Mucosa of descending colon (tissue), 3 donors: ENCODE measurements at places on chromosomes 3 and 15.

- DNase-seq, result no peak
These were observed 85.9 kb upstream of the ABHD2 start for GRCh38 chr15:89002281-89002761.

DNA sequence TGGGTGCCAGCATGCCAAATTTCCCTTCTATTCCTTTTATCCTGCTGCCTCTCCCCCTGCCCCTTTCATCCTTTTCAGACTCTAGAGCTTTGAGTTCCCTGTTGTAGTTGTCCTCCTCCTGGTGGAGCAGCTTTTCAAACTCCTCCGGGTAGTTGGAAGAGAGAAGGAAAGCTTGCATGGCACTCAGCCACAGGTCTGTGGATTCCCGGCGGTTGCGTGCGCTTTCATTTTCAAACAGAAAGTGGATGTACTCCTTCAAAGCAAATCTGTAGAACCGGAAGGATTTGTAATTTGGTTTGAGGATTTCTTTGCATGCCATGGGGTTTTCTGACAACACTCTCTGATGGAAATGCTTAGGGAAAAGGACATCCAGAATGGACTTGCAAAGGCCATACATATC, 68.1 kb upstream of the DCLK3 start:
- DNase-seq, result no peak

DNA sequence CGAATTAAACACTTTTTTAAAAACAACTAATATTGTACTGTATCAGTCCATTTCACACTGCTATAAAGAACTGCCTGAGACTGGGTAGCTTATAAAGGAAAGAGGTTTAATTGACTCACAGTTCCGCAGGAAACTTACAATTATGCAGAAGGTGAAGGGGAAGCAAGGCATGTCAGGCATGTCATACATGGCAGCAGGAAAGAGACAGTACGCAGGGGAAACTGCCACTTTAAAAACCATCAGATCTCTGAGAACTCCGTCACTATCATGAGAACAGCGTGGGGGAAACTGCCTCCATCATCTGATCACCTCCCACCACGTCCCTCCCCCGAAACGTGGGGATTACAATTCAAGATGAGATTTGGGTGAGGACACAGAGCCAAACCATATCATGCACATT, 162.8 kb upstream of the TPM1 start:
- no peak for DNase-seq

DNA sequence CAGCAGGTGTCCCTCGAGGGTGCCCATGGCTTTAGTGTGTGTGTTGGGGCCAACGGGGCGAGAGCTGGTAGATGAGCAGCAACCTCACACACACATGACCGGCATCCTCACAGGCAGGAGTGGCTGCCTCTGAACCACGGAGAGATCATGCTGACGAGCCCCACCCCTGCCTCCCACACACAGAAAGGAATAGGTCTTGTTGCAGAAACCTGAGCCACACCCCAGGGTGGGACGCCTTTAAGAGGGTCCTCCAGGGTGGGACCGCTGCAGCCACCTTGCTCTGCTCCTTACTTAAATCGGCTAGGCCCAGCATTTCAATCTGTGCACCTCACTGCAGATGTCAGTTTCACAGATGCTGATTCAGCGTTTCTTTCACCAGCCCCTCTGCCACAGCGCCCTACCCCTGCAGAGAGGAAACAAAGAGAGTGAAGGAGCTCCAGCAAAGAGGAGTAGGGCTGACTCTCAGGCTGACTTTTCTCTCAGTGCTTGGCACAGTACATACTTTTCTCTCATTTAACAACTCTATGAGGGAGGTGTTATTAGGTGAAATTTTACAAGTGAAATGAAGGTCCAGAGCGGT, 61.2 kb upstream of the EPHB3 start:
- no peak for DNase-seq

- no peak for DNase-seq
These were observed 5.2 kb downstream of the CSPG5 start for GRCh38 chr3:47573190-47574172.

GRCh38 chr15:78077871-78078210, 330 bp upstream of the TBC1D2B start:
- no peak for DNase-seq

DNA sequence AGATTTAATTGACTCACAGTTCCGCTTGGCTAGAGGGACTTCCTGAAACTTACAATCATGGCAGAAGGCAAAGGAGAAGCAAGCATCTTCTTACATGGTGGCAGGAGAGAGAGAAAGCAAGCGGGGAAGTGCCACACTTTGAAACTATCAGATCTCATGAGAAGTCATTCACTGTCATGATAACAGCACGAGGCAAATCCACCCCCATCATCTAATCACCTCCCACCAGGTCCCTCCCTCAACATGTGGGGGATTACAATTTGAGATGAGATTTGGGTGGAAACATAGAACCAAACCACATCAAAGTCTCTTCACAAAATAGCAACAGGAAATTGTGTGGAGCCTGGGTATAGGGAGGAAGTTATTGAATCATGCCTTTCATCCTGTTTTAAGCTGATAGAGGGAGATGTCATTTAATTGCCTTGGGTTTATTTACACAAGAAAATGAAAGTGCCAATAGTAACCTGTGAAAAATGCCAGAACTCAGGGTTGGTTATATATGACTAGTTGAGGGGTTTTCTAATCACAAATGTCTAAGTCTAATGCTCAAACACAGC, 624.8 kb upstream of the LMCD1 start:
- DNase-seq, result no peak

- DNase-seq, result no peak
These were observed 363.6 kb downstream of the NR2F2 start for GRCh38 chr15:96693990-96694517.

- no peak for DNase-seq
These were observed 21.3 kb downstream of the THBS1 start for GRCh38 chr15:39602143-39602542.
